ENCODE measurements at places on chromosomes 4 and X. TPM values are rescaled to one million over a fixed set of nuclear protein-coding genes. Genes with fewer than 3 reads are reported as not detected.

The YY2 gene
- total RNA-seq, result 2.4 TPM

The TNIP3 gene
- not detected for total RNA-seq

The L1CAM gene
- total RNA-seq, result not detected

The MAGEE1 gene
- 0.74 TPM for total RNA-seq

The PPEF2 gene
- not detected for total RNA-seq

The CT45A5 gene
- total RNA-seq, result not detected

The CSAG3 gene
- total RNA-seq, result not detected

The TMEM255A gene
- total RNA-seq, result not detected

The FAM9C gene
- not detected for total RNA-seq

The XAGE1A gene
- not detected for total RNA-seq

The ZMAT1 gene
- total RNA-seq, result 3.7 TPM

The ALB gene
- not detected for total RNA-seq

The IL2 gene
- total RNA-seq, result not detected

The SUV39H1 gene
- 18.2 TPM for total RNA-seq

All from endothelial cell of umbilical vein (primary cell).